ENCODE measurements at places on chromosomes 1 and 21.

GRCh38 chr1:195026792-195027191 lies 1581.4 kb downstream of the KCNT2 start:
- no peak for DNase-seq

DNA sequence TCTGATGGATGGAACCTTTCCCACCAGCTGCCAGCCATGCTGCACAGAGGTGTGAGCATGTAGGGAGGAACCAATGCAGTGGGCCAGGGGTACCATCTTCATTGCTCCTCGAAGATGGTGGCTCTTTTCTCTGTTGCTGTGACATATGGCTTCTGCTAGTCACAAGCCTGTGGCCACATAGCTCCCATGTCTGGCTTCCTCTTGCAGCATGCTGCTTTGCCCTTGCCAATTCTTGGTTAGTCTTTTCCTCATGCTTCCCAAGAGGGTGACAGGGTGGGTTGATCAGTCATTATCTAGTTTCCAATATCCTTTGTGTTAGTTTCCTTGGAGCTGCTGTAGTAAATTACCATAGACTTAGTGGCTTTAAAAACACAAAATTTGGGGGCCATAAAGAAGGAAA lies 123.4 kb downstream of the ETS2 start:
- no peak for DNase-seq

- no peak for DNase-seq
Measured at GRCh38 chr1:40595623-40596022, 64.2 kb downstream of the ZNF684 start.

GRCh38 chr1:116737020-116737854 lies 17.0 kb upstream of the CD2 start:
- peak; percentile 60 for DNase-seq

- no peak for DNase-seq
Measured at GRCh38 chr1:181086091-181086490, 2.4 kb upstream of the IER5 start.

DNA sequence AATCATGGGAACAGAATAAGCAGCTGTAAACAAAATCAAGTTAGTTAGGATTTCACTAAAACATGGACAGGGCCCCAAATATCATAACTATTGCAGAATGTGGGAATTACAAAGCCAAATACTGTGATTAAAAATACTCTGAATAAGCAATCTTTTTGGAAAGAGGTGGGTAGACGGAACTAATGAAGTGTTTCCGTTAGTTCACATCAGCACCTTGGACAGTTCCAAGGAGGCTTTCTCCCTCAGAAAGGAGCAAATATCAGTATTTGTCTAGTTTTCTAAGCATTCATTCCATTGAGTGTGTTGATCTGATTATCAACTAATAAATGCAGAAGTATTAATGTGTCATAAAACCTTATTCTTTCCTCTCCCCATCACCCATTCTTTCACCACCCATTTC lies 97.4 kb downstream of the FAM78B start:
- no peak for DNase-seq

DNA sequence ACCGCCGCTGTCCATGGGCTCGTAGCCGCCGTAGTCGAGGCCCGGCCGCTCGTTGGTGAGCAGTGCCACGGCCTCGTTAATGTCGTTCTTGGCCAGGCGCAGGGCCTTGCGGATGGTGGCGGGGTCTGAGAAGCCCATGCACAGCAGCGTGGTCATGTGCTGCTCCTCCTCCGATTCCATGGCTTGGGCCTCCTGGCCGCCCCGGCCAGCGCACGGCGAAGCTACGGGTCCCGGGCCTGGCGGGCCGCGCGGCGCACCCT lies 300 bp downstream of the USP24 start:
- peak; percentile 4 for DNase-seq

GRCh38 chr1:200345520-200345919 lies 64.3 kb downstream of the ZNF281 start:
- no peak for DNase-seq

GRCh38 chr21:38915546-38915945 lies 109.8 kb downstream of the ETS2 start:
- no peak for DNase-seq

DNA sequence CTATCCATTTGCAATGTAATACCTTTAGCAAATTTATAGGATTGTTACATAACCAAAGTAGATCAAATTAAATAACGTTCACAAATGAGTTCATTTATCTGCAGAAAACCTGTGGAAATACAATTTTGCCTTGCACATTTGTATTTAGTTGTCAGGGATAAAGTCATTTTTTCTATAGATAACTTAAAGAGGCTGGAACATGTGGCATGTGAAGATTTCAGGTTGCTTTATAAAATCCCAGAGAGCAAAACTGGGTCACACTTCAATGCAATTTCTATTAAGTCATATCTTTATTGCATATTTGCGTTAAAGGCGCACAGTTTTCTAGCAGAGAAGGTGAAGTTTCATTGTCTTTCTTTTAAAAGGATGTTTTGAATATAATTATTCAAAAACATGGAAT lies 342.4 kb downstream of the USP25 start:
- no peak for DNase-seq

DNA sequence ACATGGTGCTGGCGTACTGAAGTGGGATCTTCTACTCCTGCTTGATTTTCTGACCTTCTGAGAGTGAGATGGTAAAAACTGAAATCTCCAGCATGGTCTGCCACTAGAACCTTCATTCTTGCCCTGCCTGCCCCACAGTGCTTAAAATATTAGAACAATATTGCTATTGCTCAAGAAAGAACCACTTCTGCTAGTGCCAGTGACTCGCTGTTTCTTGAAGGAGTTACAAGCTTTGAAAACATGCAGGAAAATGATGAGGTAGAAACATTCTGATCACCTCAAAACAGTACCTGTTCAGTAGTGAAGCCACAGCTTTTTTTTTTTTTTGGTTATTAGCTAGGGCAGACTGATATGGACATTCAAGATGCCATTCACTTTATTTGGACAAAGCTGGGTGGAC lies 95.3 kb downstream of the BACH1 start:
- no peak for DNase-seq

- DNase-seq, result peak; percentile 75
Measured at GRCh38 chr1:26363549-26364448, 8.8 kb downstream of the ZNF683 start.

- DNase-seq, result no peak
Measured at GRCh38 chr1:213828867-213829266, 158.9 kb upstream of the PROX1 start.

- no peak for DNase-seq
Measured at GRCh38 chr1:81700728-81701470, 99.8 kb upstream of the ADGRL2 start.

DNA sequence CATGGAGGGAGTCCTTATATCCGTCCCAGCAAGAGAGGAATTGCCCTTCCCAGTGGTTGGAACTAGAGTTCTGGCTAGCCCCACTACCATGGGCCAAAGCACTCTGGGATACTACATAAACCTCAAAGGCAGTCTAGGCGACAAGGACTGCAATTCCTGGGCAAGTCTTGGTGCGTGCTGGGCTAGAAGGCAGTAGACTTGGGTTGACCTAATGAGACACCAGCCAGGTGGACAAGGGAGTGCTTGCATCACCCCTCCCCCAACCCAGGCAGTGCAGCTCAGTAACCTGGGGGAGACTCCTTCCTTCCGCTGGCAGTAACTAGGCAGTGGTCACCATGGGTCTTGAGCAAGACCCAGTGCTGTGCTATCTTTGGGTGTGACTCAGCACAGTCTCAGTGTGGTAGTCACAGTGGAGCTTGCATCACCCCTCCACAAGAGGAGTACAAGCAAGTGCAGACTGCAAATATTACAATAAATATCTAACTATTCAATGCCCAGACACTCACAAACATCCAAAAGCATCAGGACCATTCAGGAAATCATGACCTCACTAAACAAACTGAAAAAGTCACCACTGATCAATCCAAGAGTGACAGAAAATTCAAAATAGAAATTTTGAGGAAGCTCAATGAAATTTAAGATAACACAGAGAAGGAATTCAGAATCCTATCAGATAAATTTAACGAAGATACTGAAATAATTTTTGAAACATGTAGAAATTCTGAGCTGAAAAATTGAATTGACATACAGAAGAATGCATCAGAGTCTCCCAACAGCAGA lies 84.7 kb upstream of the LYPLAL1 start:
- no peak for DNase-seq

GRCh38 chr1:20875198-20875973 lies 88.3 kb upstream of the HP1BP3 start:
- no peak for DNase-seq

GRCh38 chr1:30147188-30147587 lies 576.2 kb downstream of the MATN1 start:
- DNase-seq, result no peak

- no peak for DNase-seq
Measured at GRCh38 chr21:35086357-35086756, 37.3 kb upstream of the RUNX1 start.

- DNase-seq, result no peak
Measured at GRCh38 chr21:35488946-35489345, 439.8 kb upstream of the RUNX1 start.

- DNase-seq, result no peak
Measured at GRCh38 chr1:86487811-86488141, 19.0 kb downstream of the CLCA1 start.

- no peak for DNase-seq
Measured at GRCh38 chr1:7280347-7280960, 490.6 kb upstream of the VAMP3 start.

DNA sequence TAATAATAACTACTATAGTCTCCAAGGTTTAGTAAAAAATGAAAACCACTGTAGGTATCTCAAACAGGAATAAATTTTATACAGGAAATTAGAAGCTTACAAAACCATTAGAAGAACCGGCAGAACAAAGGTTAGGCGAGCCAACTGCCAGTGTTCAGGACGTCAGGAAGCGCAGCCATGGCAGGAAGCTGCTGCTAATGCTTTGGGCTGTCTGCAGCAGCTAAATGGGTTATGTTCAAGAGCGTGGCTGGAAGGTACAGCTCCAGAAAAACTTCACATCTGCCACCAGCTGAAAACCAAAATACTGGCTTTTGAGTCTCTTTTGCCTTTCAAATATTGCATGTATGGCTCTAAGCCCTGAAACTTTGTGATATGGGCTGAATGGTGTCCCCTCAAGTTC lies 35.7 kb upstream of the MYSM1 start:
- no peak for DNase-seq

DNA sequence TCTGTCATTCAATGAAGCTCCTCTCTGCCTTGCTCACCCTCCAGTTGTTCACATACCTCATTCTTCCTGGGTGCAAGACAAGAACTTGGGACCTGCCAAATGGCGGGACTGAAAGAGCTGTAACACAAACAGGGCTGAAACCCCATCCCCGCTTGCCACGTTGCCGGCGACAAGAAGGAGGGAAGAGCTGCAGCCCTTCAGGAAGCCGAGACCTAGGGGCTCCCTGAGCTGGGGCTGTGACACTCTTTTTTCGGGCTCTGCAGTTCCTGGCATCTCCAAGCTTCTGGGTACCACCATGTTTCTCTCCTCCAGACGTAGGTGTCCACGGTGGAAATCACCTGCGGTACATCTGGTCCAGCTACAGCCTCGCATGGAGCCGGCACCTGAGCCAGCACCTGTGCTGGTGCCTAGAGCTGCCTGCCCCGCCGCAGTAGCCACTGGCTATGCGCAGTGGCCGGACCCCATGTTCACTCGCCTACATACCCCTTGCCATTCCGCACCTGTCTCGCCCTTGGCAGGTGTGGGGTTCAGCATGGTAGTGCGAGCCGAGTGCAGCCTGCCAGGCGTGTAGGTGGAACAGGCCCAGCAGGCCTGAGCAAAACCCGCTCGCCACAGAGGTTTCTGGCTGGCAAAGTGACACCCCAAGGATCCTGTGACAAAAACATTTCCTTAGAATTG lies 367.0 kb upstream of the NEGR1 start:
- DNase-seq, result no peak

GRCh38 chr1:157193219-157193618 lies 55.0 kb upstream of the ETV3 start:
- DNase-seq, result no peak

DNA sequence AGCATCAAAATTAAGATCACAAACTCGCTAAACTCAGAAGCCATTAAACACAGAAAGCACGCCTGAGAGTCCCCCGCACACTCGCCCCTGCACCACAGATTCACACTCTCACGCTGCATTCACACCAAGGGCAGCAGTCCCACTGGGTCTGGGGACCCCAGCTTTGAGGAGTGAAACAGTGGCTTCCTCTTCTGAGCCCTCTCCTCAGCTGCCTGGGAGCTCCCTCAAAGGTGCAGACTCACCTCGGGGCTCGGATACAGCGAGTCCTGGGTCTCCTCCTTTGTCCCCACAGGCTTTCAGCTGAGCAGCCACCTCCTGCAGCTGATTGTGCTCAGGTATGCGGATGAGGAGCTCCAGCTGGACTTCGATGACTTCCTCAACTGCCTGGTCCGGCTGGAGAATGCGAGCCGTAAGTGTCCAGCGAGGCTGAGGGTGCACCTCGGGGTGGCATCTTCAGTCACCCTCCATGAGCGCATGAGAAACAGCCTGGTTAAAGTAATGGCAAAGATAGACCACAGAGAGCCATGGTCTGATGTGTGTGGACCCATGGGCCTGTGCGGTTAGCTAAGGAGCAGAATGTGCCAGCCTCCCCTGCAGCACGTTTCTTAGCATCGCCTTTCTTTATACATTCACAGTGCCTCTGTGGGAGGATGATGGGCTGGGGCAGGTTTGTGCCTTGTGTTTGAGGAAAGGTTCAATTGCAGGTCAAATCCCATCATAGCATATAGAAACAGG lies 47.9 kb downstream of the CAPN9 start:
- DNase-seq, result no peak

- peak; percentile 46 for DNase-seq
Measured at GRCh38 chr1:16677552-16678431, 11.0 kb upstream of the RNU1-3 start.

- no peak for DNase-seq
Measured at GRCh38 chr1:204288021-204288588, 71.6 kb downstream of the PLEKHA6 start.

DNA sequence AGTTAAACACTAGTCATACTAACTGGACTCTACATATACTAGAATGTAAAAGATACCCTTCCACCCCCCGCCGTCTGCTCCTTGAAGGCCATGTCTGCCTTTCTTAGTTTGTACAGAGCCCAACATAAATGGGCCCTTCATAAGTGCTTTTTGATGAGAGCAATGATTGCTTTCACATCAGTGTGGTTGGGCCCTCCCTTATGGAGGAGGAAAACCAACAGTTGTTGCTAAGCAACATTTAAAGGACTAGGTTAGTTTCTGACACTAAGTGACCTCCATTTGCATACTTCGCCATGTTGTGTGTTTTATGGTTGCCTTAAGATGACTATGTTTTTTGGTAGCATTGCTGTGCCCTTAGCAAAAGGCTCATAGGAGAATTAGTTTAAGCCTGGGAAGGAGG lies 182.0 kb upstream of the SGIP1 start:
- DNase-seq, result no peak

- DNase-seq, result no peak
Measured at GRCh38 chr1:175968486-175969172, 225.2 kb upstream of the TNR start.

GRCh38 chr1:182280504-182280900 lies 111.1 kb downstream of the GLUL start:
- no peak for DNase-seq

DNA sequence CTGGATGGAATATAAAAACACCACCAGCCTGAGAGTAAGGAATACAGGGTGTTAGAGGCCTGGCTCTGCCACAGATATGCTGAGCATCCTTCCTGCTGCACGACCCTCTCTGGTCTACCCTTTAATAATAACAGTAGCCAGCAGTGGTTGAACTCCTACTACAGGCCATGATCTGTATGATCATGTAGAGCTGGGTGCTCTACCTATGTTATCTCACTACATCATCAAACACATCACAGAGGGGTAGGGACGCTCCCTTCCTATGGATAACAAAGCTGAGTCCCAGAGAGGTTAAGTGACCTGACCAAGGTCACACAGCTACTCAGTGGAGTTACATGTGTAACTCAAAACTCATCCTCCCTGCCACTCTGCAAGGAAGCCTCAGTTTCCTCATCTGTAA lies 13.0 kb upstream of the MYOM3 start:
- DNase-seq, result no peak

GRCh38 chr1:1889847-1890505 lies 911 bp downstream of the GNB1 start:
- no peak for DNase-seq

Data from activated CD4-positive, alpha-beta T cell treated with anti-CD3 and anti-CD28 coated beads, Interleukin-2, amount 50 U/mL, for 24 hours (primary cell).